ENCODE measurements at places on chromosomes 5 and 9.

GRCh38 chr5:93018461-93018860 is 562.6 kb downstream of the NR2F1-AS1 start:
- no peak for DNase-seq

- DNase-seq: no peak
Observed at GRCh38 chr5:97918620-97919019, 735.6 kb upstream of the RIOK2 start.

DNA sequence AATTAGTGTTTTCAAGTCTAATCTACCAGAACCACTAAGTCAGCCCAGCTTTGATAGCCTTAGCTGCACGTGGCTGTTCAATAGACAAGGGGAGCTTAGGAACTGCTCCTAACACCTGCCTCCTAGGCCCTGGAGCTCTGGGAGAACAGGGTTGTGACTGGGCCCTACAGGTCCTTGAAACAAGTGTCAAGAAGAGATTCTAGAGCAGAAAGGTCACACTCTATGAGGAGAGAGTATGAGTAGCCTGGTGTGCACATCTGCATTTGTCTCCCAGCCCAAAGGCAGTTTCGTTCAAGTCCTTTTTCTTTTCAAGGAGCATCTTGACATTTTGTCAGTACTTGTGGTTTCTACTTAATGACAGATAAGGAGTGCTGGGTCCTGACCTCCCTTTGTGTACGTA is 206.1 kb downstream of the PRELID2 start:
- no peak for DNase-seq

DNA sequence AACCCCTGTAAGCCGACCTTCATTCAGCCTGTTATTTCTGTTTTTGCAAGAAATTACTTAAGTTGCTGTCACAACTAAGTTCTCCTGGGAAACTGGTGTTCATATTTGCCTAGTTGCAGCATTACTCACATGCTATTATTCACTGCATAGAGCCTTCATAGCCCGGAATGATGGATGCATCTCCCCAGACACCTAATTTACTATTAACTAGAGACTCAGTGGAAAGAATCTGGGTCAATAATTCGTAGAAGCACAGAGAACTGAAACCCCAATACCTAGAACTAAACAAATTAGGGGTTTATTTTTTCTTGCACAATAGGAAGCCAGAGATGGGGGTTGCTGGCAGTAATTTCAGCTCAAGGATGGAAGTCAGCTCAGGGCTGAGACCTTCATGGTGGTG is 45.7 kb upstream of the FAM170A start:
- no peak for DNase-seq

- no peak for DNase-seq
Observed at GRCh38 chr5:68273717-68274409, 58.3 kb downstream of the PIK3R1 start.

DNA sequence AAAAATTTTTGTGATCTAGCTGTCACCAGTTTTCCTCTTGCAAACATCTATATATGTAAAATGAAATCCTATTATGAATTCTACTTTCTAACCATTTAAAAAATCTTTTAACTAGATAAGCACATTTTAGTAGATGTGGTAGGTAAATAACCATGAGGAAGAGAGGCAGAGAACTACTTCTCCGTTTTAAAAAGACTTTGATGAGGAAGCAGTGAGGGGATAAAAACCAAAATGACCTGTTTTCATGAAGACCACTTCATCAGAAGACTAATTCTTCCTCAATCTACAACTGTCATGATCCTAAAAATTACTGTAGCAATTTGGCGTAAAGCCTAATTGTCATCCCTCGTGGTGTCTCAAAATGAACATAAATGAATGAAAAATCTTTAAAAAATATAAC is 15.7 kb upstream of the ERBIN start:
- no peak for DNase-seq

- no peak for DNase-seq
Observed at GRCh38 chr5:73422164-73422563, 26.4 kb downstream of the FOXD1 start.

DNA sequence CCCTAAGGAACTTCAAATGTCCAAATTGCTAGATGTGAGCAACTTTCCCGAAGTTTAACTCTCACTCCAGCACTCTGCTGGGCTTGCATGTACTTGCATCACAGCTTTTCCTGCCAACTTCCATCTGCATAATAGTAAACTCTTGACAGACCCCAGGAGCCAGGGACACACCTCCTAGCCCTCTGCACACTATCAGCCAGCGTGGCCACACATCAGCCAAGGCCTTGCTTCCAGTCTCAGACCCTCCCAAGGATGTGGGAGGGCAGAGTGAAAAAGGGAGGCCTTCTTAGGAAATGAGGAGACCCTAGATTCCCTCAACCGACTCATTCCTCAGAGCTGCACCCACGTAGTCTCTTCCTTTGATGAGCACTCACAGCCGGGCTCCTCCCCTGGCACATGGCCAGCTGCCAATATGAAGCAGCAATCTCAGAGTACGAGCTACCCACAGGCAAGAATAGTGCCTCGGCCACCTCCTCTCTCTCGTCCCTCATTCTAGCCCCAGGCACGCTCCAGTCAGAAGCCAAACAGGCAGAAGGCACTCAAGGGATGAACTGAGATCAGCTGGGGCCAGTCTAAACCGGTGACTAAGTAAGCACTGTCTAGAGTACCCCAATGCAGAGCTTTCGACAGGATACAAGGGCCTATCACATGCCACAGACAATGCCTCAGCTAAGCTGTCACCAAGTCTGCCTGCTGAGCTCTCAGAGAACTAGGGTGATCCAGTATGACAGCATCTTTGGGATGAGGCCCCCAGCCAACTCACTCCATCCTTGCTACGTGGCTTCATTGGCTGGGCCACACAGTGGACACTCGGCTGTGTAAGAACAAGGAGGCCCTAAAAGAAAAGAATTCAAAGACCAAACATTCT is 2.3 kb downstream of the P4HA2 start:
- DNase-seq: no peak

GRCh38 chr5:142784401-142784955 is 14.3 kb downstream of the ARHGAP26 start:
- no peak for DNase-seq

- DNase-seq: no peak
Observed at GRCh38 chr5:89556215-89556913, 673.4 kb upstream of the MEF2C start.

GRCh38 chr9:131739133-131739958 is 530 bp downstream of the RAPGEF1 start:
- peak; percentile 55 for DNase-seq

- no peak for DNase-seq
Observed at GRCh38 chr5:177421062-177421798, 5.2 kb upstream of the GRK6 start.

GRCh38 chr9:132614324-132614723 is 31.9 kb downstream of the BARHL1 start:
- no peak for DNase-seq

DNA sequence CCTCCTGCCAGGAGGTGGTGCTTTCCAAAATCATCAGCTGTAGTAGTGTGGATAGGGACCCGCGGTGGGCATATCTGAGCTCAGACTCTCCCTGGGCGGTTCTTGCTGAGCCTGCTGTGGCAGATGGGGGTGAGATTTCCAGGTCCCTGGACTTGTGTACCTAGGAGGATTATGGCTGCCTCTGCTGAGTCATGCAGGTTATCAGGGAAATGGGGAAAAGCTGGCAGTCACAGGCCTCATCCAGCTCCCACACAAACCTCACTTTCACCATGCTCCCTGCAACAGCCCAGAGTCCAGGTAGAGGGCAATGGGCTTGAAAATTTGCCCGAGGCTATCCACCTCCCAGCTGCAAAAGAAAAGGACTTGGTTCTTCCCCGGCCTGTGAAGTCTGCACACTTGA is 23.4 kb upstream of the MAMDC2 start:
- DNase-seq: no peak

GRCh38 chr5:51379331-51379700 is 3.9 kb upstream of the ISL1 start:
- DNase-seq: no peak

- DNase-seq: no peak
Observed at GRCh38 chr5:82812575-82812974, 264.6 kb downstream of the TMEM167A start.

DNA sequence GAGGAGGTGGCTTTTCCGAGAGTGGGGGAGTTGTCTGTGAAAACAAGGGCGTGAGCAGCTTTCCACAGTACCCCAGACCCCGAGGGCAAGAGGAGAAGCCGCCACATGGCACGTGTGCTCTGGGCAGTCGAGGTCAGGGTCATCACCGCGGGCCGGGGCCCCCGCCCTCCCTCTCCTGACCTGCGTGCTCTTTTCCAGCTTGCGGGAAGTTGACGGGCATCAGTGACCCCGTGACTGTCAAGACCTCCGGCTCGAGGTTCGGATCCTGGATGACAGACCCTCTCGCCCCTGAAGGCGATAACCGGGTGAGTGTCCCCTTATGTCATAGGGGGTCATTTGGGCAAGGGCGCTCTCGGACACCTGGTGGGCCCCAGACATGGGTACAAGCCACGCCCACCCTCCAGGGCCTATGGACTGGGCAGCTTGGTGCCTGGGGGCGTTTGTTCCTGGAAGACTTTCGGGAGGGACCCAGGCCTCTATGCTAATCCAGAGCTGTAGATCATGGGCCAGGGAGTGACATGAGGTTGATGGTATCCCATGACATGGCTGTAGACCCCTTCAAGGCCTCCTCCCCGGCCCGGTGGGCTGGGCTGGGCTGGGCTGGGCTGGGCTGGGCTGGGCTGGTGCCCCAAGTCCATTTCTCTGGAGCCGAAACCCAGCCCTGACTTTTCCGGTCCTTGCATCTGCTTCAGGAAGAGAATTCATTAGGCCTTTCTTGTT is 19.2 kb downstream of the OLFM1 start:
- DNase-seq: no peak

- no peak for DNase-seq
Observed at GRCh38 chr5:56383761-56384160, 150.6 kb upstream of the ANKRD55 start.
